Neural progenitor cell (in vitro differentiated cells): ENCODE measurements at places on chromosomes 1 and 21.

GRCh38 chr1:156494309-156494895 lies 6.2 kb downstream of the MEF2D start:
- DNase-seq, result no peak

DNA sequence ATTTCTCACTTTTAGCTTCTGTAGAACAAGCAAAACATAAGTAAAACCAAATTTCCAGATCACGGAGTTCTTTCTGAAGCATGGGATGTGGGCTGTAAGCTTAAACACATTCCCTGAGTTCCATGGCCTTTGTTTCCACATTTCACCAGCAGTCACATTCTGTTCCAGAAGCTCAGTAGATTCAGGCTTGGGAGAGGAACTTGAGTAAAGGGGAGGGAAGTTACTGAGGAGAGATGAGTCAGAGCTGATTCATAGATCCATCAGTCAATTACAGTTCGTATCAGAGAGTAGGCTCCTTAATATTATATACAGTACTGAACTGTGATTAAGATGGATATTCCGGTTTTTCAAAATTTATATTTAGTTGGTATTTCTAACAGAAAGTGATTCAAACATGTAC lies 614.3 kb downstream of the NCAM2 start:
- DNase-seq, result peak; percentile 81

- no peak for DNase-seq
Measured at GRCh38 chr1:172177849-172178248, 242.6 kb upstream of the C1orf105 start.

DNA sequence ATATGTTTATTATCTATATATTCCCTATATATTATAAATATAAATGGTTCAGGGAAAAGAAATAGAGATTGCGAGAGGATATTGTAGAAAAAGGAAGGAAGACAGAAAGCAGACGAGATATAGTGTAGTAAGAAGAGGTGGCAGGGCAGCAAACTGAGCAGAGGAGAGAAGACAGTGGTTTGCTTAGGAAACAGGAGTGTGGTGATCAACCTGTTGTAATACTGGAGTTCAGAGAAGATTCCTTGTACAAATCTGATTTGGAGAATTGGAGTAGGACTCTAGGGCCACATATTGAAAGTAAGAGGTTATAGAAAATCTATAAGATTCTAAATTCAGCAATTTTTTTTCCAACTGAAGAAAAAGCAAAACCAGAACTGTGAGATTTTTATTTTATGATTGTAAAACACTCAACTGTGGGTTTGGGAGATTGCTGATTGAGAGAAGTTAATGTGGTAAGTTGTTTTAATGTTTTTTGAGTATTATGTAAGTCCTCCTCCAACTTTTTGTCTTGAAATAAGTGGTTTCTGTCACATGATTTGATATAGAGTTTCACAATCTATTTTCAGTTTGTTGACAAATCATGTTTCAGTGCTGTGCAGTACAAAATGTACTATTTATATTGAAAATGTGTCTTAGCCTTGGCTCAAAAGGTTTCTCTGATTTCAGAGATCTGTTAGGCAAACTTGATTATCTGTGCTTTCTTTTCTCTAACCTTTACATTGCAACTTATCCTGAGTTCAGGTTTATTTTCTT lies 9.6 kb upstream of the AMY2B start:
- DNase-seq, result no peak

GRCh38 chr1:58308206-58308605 lies 238.3 kb downstream of the OMA1 start:
- peak; percentile 34 for DNase-seq

DNA sequence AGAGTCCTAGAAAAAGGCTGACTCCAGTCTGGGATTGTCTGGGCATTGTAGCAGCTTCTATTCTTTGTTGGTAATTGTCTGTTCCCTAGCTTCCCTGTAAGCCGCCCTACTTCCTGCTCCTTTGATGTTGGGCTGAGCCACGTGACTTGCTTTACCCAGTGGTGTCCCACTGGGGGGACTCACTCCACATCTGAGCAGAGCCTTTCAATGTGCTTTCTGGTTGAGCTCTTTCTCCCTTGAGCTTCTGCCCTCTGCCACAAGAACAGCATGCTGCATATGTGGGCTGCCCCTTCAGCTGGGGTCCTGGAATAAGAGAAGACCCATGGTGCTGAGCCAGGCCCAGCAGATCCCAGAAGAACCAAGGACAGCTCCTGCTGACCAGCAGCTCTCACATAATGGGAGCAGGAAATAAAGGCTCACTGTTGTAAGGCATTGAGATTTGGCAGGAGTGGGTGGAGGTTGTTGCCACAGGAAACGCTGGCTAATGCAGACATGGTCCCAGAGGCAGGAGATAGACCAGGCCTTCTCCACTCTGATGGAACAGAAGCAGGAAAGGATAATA lies 276.3 kb upstream of the GJB5 start:
- peak; percentile 66 for DNase-seq

DNA sequence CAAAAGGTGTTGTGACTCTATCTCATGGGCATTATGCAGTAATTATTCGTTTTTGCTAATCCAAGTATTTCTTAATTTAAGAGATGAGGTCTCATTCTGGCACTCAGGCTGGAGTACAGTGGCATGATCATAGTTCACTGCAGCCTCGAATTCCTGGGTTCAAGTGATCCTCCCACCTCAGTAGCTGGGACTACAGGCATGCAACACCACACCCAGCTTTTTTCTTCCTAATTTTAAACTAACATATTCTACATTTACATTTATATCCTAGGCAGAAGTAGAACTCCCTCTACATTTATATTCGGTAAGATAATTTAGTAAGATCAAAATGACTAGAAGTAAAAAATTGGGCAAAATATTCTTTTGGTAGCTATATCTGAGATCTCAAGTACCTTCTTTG lies 50.5 kb upstream of the RBM34 start:
- no peak for DNase-seq

DNA sequence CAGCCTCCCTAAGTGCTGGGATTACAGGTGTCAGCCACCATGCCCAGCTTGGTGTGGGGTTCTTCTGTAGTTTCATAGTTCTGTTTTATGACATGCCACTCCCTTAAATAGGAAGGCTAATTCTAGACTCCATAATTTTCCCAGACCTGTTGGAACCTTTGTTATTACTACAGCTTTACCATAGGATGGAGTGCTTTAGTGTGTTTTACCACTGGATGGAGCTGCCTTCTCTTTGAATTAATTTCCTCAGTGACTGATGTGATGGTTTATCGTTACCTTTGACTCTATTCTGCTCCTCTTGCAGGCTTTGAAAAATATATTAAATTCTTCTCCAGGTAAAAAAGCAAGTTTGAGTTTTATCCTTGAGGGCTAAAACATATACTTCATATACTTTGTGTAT lies 84.6 kb upstream of the NEK7 start:
- no peak for DNase-seq

DNA sequence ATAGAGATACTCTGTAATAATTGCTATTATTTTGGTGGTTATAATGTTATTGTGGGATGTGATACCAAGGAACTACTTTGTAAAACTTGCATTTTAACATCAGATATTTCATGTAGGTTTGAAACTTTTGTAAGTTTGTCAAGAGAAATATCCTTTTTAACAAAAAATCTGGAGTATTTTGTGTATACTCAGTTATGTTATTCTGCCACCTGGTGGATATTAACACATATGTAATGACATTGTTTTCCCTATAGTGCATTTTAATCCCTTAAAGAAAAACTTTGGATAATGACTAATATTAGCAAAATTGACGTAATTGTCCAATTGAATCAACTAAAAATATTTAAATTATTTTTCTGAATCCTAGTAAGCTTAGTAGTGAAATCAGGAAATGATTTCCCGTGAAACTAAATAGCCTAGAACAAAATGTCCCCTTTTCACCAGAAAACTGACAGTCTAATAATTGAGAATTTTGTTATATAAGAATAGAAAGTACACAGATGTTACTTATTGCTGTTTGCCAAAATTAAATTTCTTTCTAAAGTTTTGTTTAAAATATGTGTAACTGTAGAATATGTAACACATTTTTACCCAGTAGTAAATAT lies 39.6 kb downstream of the KCTD3 start:
- no peak for DNase-seq

GRCh38 chr1:186775036-186775435 lies 53.7 kb upstream of the PLA2G4A start:
- no peak for DNase-seq

DNA sequence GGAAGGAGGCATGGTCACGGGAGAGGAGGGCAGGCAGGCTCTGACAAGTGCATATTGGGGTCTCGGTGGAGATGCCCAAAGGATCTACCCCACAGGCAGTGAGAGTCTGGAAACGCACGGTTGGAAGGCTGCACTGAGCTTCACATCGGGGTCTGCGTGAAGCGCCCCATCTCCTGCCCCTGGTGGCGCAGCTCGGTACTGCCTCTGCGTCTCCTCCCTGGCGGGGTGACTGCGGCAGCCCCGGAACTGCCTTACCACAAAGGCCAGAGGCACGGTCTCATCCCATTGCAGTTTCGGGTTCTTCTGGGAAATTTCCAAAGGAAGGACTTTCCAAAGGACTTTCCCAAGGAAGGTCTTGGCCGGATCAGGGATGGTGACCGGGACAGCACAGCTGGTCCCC lies 69.2 kb upstream of the AJAP1 start:
- peak; percentile 71 for DNase-seq

GRCh38 chr1:48552420-48552819 lies 80.4 kb upstream of the SPATA6 start:
- DNase-seq, result peak; percentile 36
